ENCODE measurements at places on chromosomes 2 and 18.

- DNase-seq: no peak
These were observed 193.5 kb upstream of the CHST9 start for GRCh38 chr18:27378431-27379095.

DNA sequence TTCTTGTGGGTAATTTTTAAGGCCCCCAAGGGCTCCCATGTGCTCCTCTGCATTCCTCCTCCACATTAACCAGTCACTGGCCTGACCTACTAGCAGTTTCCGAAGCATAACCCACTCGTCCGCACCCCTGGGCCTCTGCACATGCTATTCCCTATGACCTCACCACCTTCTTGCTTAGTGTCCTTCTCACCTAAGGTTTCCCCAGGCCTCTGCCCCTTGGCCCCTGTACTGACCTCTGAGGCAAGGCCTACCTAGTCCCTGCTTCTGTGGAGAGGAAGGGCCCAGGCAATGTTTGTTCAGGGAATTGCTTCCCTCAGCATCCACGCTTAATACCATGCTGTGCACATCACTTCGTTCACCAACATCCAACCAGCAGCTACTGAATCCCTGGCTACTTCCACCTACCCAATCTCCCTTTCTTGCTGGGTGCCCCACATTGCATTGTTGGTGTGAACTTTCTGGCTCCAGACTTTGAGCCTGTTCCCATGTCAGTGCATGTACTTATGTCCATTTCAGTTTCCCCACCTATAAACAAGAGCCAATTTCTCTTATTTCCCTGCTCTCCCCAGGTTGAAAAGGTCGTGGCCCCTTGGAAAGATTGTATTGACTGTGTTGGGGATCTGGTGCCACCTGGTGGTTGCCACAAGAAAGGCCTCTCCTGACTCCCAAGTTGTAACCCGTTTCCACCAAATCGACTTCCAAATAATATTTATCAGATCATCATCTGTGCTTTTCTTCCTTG is 19.2 kb upstream of the TMEM177 start:
- no peak for DNase-seq

- DNase-seq: peak; percentile 52
These were observed 5.1 kb upstream of the GAL3ST2 start for GRCh38 chr2:241771286-241772062.

DNA sequence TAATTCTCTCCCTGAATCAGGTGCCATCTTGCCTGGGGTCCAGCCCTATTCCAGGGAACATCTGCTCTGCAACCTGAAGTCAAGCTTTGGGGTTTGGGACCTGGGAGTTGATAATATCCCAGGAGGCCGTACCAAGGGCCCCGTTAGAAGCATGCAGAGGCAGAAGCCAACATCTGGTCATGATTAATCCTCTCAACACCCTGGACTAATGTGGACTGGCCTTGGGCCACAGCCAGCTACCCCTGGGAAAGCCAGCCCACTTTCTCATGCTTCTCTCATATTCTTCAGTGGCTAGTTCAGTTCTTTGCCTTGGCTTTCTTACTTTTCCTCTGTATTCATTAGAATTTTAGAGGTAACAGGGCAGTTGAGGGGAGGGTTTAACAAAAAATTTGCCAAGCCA is 515.6 kb upstream of the NRP2 start:
- DNase-seq: no peak

DNA sequence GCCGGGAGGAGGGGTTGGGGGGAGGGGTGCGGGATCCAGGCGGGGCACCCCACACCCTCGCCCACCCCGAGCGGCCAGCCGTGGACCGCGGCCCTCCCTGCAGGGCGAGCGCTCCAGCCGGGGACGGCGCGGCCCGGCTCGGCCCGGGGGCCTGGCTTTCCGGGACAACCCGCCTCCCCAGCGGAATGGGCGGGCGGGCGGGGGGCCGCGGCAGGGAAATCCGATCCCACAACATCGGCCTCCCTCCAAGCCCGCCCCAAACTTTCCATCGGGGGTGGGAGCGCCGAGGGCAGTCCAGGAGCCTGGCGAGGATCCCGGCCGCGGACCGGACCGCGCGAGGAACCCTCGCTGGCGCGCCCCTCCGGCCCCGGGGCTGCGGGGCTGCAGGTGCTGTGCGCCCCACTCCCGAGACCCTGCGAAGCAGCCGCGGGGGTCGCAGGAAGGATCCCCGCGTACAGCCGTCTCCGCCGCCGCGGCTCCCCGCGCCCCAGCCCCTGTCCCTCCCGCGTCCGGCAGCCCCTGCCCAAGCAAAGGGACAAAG is 529 bp downstream of the SEMA4C start:
- no peak for DNase-seq

DNA sequence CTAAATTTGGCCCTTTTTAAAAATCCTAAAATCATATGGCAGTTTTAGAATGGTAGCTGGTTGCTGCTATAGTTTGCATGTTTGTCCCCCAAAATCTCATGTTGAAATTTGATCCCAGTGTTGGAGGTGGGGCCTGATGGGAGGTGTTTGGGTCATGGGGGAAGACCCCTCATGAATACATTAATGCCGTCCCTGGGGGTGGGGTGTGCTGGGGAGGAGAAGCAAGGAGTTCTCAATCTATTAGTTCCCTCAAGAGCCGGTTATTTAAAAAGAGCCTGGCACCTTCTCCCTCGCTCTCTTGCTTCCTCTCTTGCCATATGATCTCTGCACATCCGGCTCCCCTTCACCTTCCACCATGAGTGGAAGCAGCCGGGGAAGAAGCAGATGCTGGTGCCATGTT is 20.8 kb downstream of the GPATCH11 start:
- no peak for DNase-seq

- no peak for DNase-seq
These were observed 134.0 kb upstream of the SPATS2L start for GRCh38 chr2:200172521-200172920.

DNA sequence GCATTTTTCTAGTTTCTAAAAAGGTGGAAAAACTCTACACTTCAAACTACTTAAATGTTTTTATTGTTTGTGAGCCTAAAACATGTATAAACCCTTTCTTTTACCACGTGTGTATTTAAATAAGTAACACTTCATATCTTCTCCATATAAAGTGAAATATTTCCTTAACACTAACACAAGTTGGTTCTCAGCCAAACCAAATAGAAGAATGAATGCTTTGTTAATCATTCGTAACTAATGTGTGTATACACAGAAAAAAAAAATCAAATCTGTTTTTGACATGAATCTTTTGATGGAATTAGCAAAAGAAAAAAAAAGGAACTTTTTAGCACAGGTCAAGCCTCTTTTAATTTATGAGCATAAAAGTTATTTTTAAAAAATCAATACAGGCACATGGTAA is 89.3 kb downstream of the EHBP1 start:
- no peak for DNase-seq

GRCh38 chr18:21747764-21748693 is 7.4 kb downstream of the MIB1 start:
- DNase-seq: no peak

GRCh38 chr18:61710082-61710620 is 182.7 kb downstream of the RNF152 start:
- DNase-seq: no peak

DNA sequence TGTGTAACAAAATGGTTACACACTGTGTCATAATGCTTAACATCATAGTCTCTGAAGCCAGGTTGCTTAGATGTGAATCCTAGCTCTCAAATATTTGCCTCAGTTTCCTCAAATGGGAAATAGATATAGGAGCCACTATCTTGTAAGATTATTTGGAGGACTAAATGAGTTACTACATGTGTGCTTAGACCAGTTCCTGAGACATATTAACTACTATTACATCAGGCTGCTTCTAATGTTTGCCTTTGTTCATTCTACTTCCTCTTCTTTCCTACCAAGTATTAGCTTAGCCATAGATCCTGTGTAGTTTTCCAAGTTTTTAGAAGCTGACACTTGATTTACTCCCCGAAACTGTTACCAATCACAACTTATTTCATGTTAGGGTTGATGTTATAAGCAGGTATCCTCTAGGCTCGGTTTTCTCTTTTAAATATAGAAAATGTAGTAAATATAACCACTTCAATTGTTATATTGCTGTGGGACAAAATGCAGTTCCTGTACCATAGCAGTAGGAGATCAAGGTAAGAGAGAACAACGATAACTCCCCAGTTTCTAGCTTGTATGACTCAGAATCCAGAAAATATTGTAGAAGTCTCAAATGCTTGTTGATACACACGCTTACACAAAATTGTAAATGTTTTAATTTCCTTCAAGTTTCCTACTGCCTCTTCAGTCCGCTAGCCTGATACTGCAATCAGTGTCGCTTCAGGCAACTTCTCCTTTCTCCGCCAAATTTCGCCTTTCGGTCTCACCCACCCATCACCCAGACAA is 751 bp upstream of the DNAJC10 start:
- DNase-seq: no peak

DNA sequence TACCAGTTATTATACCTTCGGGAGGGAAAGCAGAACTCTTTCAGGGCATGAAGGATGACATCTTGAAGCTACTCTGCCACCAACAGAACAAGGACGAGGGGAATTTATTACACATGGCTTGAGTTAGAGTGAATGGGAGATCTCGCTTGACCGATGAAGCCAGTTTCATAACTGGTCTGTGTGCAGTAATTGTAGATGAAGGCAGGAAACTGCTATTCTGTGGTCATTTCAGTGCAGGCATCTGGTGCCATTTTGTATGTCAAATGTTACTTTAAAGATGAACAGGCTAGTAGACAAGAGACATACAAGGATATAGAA is 20.5 kb downstream of the GREB1 start:
- no peak for DNase-seq

GRCh38 chr18:59159986-59160385 is 20.3 kb downstream of the SEC11C start:
- DNase-seq: no peak

DNA sequence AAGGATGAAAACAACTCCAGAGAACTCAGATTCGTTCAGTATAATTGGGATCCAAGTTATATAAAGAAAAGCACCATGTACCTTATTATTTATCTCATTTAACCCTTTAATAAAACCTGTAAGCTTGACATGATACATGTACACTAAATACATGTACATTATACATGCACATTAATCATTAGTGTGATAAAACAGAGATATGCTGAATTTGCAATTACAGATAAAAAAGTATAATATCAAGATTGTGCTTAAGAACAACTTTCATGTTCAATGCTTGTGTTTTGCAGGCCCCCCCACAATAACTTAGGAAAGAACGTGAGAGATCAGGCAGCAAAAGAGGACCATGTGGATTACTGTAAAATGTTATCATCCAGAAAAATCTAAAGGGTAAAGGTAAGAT is 385.4 kb upstream of the GYPC start:
- no peak for DNase-seq

GRCh38 chr2:110679337-110679707 is 1.5 kb upstream of the BUB1 start:
- DNase-seq: no peak

GRCh38 chr2:177735318-177735803 is 337.2 kb downstream of the PDE11A start:
- no peak for DNase-seq

DNA sequence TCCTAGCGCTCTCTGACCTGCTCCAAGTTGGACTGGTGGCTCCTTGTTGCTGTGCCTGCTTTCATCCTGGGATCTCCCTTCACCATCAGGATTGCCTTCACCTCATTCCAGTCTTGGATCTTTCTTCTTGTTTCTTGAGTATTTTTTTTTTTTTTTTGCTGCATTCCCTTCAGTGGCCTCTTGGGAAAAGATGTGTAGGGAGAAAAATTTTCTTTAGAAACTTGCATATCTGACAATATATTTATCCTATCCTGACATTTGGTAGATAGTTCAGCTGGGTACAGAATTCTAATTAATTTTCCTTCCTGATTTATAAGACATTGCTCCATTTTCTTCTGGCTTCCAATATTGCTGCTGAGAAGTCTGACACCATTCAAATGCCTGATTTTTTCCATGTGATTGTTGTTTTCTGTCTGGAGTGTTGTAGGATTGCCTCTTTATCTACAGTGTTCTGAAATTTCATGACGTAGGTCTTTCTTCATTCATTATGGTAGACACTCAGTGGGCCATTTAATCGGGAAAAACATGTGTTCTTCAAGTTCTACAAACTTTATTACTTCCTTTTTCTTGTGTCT is 23.0 kb upstream of the IL1A start:
- no peak for DNase-seq

GRCh38 chr2:143505542-143505941 is 376.3 kb downstream of the ARHGAP15 start:
- no peak for DNase-seq

GRCh38 chr2:113080134-113080533 is 12.4 kb downstream of the IL1F10 start:
- DNase-seq: peak; percentile 81

- no peak for DNase-seq
These were observed 21.0 kb downstream of the SEMA4F start for GRCh38 chr2:74675090-74675489.

DNA sequence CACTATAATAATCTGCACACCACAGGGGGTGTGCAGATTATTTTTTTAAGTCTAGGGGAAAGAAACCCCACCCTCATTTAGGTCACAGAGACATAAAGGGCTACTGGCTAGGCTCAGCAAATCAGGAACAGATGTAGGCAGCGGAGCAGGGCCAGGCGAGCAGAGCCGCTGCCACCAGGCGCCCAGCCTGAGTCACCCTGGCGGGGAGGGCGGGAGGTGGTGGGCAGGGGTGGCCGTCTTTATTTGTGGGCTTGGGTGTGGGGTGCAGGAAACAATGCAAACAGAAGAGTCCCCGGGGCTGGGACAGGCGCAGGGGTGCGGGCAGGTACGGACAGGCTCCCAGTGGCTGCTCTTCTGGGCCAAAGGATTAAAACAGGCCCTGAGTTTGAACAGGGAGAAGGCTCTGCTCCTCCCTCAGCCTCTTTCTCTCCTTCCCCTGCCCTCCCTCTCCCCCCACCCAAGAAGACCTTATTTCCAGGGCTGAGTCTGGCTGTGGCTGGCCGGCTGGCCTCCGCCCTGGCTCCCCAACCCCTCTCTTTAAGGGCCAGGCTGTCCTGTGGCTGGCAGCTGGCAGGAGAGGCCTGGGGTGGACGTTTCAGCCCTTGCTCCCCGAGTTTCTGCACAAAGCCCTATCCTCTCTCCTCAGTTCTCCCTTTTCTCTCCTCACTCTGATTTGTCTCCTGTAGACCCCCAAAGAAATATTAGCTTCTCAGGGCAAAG is 142.9 kb upstream of the SMAD2 start:
- DNase-seq: no peak

- peak; percentile 35 for DNase-seq
These were observed 20.4 kb downstream of the TTC32 start for GRCh38 chr2:19881221-19881907.

DNA sequence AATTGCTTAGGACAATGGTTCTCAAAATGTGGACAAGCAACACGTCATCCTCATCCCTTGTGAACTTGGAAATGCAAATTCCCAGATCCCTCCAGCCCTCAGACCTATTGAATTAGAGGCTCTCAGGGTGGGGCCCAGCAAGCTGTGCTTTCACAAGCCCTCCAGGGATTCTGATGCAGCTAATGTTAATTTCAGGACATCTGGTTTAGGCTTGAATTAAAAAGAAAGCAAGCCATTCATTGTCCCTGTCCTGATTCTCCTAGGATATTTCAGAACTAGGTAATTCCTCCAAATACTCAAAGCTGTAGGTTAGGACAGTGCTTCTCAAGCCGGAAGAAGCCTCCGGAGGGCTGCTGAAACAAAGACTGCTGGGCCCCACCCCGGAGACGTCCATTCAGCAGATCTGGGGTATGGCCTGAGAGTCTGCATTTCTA is 26.0 kb upstream of the GLI2 start:
- DNase-seq: no peak

All from activated CD8-positive, alpha-beta memory T cell treated with anti-CD3 and anti-CD28 coated beads, Interleukin-2, amount 50 U/mL, for 48 hours (primary cell).